ENCODE measurements at places on chromosomes 16 and 17.

GRCh38 chr16:57379579-57379978 lies 7.3 kb downstream of the CX3CL1 start:
- no peak for DNase-seq

- DNase-seq = no peak
Measured at GRCh38 chr17:59696682-59697277, 10.4 kb downstream of the PTRH2 start.

GRCh38 chr16:16007743-16008111 lies 58.3 kb downstream of the ABCC1 start:
- no peak for DNase-seq

DNA sequence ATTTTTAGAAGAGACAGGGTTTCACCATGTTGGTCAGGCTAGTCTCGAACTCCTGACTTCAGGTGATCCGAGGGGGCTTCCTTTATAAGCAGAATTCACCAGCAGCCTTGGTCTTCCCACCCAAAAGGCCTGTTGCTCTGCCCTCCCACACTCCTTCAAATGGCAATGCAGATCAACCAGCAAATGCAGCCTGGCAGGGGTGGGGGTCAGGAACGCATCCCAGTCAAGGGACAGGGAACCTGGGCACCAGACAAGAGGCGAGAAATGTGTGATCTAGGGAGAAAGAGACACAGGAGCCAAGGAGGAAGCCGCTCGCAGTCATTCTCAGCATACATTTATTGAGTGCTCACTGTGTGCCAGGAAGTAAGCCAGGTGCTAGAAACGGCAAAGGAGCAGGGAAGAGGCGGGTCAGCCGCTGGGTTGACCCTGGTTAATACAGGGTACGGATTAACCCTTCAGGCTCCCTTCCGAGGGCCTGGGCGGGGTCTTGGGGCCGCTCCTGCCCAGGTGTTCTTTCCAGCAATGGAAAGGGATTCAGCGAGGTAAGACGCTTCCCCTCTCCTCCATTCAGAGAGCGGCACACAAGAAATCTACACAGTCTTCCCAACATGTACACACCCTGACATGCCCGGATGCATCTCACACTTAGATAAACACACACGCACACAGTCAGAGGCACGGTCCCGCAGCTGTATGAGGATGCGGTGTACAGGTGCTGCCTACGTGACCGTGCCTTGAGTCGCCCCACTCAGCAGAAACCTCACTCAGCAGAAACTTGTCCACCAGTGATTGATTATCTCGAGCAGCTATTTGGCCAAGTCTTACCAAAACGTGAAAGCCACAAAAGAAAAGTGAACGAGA lies 6.6 kb upstream of the PITPNA start:
- DNase-seq = no peak

DNA sequence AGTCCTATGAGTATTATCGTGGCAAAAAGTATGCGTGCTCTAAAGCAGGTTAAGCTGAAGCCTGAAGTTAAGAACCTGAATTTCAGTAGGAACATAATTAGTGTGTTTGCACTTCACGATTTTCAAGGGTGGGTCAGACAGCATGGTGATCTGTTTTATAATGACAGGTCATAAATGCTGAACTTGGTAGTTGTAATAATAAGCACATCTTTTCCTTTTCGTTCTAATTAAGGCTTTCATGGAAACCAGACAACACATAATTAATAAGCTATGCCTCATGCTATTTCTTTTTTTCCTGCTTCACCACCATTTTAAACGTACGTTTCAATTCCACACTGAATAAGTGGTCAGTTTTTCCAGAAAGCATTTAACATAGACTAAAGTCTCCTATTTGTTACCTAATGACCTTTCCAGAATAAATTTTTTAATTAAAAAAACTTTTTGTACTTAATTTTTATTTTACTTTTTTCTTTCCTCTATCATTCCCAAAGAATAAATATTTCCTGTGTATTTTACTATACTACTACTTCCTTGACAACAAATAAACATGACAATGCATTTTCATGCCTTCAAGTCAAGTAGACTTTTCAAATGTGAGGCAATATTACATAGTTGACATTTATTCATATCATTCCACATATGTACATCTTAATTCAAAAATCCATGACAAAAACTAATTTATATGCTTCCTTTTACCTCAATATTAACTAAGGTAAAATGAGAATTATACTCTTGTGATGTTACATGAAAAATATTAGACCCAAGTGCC lies 22.4 kb downstream of the CMC2 start:
- DNase-seq = no peak

DNA sequence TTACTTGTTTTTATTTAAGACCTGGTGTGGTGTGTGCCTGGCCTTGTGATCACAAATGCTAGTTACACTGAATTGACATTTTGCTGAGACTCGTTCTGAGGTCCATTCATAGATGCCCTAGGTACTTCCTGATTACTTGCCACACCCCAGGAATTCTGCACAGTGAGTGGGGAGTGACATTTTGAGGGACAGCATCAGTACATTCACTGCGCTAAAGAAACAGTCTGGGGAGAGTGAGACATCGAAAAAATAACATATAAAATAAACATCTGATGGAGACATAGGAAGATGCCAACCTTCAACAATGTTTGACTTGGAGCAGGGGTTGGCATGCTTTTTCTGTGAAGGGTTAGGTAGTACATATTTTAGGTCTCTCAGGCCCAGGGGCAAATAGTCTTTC lies 30.4 kb downstream of the ABCC1 start:
- no peak for DNase-seq

DNA sequence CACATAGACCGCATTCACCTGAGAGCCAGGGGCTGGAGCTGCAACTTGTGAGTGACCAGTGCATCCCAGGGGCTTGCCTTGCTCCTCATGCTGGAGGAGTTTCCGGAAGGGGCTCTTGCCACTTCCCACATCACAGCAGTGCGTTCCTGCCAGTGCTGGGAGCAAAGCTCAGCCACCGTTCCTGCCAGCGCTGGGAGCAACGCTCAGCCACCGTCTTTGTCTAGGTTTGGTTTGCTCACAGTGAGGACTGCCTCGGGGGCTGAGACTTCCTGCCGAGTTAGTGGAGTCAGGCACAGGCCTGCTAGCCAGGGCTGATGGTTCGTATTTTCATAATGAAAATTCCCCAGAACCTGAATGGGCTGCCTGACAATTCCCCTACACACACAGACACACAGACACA lies 5.4 kb upstream of the CHRNE start:
- no peak for DNase-seq

DNA sequence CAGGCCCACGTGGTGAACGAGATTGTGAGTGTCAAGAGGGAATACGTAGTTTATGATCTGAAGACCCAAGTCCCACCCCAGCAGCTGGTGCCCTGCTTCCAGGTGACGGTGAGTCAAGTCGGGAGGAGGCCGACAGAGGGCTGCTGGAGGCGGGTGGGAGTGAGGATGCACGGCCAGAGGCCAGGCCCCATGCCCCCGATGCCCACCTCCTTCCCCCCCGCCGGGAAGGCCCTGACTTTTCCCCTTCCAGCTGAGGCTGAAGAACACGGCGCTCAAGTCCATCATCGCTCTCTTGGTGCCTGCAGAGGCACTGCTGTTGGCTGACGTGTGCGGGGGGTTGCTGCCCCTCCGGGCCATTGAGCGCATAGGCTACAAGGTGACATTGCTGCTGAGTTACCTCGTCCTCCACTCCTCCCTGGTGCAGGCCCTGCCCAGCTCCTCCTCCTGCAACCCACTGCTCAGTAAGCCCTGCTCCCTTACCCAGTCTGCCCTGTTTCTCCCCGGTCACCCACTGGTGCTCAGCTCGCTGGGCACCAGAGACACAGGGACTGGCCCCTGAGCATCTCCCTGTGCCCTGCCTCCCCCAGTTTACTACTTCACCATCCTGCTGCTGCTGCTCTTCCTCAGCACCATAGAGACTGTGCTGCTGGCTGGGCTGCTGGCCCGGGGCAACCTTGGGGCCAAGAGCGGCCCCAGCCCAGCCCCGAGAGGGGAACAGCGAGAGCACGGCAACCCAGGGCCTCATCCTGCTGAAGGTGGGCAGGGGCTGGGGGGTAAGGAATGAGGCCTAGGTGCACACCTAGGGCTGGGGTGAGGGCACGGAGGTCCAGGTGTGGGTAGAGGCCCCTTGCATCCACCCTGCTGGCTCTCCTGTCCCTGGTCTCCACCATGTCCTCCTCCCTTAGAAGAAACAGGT lies 2.6 kb downstream of the ZACN start:
- DNase-seq = no peak

DNA sequence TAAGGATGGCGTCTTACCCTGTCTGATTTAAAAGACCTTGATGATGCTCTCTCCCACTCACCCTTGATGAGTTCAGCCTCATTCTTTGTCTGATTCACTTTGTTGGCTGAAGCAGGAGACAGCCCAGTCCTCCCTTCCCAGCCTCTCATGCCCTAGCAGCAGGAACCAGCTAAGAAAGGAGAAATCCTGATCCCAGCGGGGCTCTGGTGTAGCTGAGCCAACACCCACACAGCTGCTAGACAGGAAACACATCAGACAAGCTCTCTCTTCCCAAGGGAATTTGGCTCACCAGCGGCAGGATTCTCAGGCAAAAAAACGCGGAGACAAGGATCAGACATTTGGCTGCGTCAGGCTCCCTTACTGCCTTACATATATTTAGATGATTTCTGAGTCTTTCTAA lies 211.5 kb downstream of the CDH11 start:
- DNase-seq = no peak

DNA sequence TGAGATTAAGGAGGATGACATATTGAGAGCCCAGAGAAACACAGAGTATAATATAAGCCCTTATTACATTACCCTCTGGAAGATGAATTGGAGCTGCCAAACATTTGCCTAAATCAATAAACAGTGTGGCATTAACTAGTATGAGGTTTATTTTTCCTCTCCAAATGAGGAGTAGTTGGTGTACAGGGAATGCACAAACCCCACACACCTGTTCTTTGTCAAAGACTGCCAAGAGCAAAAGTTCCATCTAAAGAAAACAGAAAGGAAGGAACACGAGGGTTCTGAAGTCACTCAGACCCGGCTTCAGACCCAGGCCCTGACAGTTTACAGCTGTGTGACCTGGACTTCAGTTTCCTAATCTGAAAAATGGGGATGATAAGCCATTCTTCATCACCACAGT lies 138.1 kb downstream of the SHISA9 start:
- no peak for DNase-seq

DNA sequence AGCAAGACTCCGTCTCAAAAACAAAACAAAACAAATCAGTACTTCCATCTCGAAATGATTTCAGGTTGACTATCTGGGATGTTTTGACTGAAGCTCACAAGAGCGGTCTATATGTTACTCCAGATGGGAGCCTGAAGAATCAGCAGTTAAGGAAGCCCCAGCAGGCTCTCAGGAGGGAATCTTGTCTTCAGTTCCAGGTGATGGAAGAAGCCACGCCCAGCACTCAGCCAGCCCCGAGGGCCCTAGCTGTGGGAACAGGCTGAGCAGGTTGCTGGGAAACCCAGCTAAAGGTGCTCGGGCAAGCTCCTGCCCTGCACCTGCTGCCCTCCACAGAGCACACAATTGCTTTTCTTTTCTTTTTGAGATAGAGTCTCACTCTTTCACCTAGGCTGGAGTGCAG lies 32.4 kb downstream of the WIPI1 start:
- no peak for DNase-seq

DNA sequence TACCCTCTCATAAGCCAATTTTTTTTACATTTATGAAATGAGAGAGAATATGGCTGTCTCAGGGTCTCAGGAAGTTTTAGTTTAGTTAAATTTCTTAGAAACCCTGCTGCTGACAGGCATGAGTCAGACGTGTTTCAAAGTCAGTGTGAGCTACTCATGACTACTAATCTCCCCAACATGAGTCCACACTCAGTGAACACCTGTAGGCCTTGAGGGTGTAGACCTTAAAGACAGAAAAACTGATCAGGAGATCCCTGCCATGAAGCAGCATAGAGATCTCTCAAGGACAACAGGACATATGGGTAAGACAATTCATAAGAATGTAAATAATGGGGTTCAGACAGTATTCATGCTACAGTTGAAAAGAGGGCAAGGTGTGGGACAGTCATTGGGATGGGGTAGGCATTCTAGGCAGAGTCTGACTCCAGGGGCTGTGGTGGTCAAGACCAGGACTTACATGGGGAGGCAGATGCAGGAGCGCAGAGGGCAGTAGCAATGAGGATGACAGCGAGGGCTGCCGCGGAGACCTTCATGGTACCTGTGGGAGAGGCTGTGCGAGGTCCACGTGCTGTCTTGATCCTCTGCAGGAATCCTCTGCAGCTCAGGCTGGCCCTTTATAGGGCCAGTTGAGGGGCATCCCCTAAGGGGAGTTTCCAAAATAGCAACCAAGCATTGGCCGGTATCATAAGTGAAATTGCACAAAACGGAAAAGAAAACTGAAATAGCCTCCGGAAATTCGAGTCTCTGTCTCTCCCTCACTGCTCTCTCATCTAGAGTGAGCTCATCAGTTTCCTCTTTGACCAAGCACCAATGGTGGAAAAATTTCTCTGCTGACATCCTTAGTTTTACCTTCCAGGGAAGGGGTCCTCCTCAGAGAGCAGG lies at the start of gene CCL5:
CCL5 (minus strand) TSS at position 588 of the 882 bp plus-strand sequence.
- DNase-seq = no peak

DNA sequence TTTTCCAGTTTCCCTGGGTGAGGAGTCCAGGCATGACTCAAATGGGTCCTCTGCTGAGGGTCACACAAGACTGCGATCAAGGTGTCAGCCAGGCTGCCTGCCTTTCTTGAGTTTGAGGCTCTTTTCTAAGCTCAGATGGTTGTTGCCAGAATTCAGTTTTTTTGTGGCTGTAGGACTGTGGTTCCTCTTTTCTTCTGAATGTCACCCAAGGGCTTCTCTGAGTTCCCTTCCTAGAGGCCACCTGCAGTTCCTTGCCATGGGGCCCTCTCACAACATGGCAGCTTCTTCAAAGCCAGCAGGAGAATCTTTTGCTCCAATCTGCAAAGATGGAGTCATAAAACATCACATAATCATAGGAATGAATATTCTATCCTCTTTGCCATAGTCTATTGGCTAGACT lies 17.5 kb downstream of the LIMD2 start:
- DNase-seq = no peak

GRCh38 chr17:7253082-7253481 lies 1.1 kb downstream of the ELP5 start:
- DNase-seq = no peak

- DNase-seq = no peak
Measured at GRCh38 chr17:50954641-50955121, 88.5 kb upstream of the TOB1 start.

DNA sequence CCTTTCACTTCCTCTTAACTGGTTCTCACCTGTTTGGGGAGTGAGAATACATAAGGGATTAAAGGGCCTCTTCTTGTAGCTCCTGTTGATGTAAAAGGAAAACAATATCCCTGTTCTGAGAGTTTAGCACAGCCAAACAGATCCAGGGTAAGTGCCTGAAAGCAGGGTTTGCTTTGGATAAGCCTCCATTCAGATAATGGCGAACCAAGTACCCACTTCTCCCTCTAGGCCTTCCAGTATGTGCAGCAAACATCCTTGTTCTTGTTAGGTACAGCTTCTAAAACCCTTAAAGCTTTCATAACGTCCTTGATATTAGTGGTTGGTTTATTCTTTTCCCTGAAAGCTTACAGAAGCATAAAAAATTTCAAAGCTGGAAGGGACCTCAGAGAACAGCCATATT lies 130.6 kb upstream of the DNAH9 start:
- DNase-seq = no peak

GRCh38 chr17:79664930-79665737 lies 54.3 kb upstream of the RBFOX3 start:
- DNase-seq = no peak
